ENCODE measurements at places on chromosomes 5 and 9.

DNA sequence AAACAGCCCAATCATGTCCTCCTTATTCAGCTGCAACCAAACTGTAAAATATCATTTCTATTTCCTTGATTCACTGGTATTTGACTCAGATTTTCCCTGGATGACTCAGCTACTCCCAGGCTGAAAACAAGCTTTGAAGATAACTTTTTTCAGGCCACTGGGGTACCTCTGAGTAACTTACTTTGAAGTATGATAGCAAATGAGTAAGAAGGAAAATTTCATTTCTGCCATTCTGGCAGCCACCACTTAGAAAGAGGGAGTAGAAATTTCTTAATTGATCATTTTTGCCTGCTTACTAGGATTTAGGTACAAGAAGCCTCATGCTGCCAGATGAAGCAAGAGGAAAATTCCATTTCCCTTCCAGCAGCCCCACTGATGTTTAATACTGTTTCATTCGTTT lies 247.4 kb downstream of the PRELID2 start:
- DNase-seq = peak; percentile 87

- DNase-seq = no peak
These were observed 99.2 kb downstream of the SH3TC2 start for GRCh38 chr5:148963664-148964063.

DNA sequence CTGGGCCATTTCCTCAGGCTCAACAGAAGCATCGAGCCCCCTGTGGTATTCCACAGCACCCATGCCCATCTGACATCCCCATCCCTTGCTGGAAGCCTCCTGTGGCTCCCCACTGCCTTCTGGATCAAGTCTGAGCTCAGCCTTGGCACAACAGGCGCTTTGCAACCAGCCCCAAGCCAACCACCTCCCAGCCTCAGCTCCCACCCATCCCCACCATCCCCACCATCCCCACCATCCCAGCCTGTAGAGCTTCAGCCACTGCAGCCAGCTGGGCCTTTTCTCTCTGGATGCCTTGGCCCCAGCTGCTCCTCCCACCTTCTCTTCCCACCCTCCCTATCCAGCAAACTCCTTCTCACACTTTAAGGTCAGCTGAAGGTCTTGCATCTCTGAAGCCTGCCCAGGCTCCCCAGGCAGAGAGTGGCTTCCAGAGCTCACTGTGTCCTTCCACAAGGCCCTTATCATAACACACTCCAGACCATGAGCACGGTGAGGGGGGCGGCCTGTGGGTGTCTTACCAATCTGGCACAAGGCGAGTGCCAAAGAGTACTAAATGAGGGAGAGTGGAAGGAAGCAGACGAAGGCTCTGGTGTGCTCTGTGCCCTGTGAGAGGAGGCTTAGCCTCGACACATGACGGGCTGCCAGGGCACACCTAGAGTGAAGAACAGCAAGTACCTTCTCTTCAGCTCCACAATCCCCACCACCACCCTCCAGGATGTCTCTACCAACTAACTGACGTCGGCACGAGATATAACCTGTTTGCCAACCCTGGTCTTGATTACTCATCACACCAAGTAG lies 6.5 kb downstream of the HIGD2A start:
- DNase-seq = no peak

DNA sequence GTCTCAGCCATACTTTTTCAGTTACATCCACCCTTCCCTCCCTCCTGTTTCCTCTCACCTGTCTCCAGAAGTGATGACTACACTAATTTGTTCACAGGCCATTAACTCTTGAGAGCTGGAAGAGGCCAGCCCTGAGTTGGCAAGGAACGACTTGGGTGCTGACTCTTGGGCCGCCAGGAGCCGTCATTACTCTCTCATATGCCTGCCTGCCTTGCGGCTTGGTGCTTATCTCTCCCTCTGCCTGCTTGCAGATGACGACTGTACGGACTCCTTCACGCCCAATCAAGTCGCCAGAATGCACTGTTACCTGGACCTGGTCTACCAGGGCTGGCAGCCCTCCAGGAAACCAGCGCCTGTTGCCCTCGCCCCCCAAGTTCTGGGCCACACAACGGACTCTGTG lies 66.1 kb downstream of the PAPPA start:
- DNase-seq = no peak

DNA sequence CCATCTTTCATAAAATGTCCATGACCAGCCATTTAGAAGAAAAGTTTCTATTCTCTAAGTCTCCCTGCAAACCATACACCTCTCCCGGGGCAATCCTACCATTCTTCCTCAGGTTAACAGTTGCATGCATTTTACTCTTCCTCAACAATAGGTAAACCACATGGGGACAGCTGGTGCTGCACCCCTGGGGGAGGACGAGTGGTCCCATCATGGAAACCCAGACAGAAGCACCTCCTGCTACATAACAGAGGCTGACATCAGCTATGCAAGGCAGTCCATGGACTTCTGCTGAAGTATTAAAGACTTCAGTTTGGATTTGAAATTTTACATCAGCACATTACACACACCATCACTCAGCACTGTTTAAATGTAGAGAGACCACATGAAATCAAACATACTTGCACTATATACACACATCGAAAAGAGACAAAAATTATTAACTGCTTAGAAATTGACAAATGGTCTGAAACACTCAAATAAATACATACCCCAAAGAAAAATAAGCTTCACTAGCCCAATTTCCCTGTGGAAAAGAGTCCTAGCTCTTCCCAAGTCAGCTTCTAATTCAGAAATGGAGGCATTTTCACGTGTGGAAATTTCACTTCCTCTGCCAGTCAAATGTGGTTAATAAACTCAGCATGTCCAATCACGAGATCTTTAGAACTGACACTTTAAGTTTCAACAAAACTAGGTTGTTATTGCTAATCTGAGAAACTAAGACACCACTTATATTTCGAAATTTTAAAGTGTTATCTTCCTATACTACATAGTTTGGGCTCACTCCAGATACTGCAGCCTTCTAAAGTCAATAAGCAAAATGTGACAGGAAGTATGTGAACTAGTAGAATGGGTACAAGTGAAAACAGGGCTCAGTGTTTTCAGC lies 173.4 kb downstream of the ROR2 start:
- DNase-seq = peak; percentile 64

- no peak for DNase-seq
These were observed 156.7 kb downstream of the FSTL4 start for GRCh38 chr5:133455676-133456075.

DNA sequence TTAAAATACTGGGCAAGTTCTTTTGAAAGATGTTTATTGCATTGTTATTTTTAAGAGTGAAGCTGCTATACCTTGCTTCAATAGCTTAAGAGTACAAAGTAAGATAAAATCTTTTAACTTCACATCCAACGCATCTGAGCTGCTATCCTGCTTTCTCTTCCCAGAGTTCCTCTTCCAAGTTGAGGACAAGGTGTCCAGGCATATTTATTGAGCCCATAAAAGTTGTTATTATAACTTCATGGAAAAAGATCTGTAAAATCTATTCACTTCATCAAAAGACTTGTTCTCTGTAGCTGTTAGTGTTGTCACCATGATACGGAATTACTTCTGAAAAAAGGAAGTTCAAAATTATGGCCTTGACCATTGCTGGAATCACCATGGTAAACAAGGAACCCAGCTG lies 306.2 kb upstream of the ELAVL2 start:
- no peak for DNase-seq
